Ecto neural progenitor cell (in vitro differentiated cells): ENCODE measurements at places on chromosomes 5 and 9.

- DNase-seq: no peak
These were observed 91.4 kb downstream of the JAKMIP2 start for GRCh38 chr5:147691130-147691529.

DNA sequence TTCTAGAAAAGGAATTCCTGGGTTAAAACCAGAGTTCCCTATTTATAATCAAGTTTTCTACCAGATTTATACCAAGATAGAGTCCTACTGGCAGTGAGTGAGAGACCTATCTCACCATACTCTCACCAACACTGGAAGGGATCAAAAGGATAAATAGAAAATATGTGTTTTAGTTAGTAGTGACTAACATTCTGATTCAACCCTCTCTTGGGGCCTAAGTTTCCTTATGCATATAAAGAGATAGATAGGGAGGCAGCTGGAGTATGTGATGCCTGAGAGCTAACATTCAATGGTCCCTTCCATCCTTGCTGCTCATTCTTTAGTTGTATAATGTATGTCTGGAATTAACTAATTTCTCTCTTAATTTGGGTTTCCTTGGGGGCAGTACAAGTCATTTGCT lies 32.0 kb downstream of the CKMT2 start:
- DNase-seq: no peak

DNA sequence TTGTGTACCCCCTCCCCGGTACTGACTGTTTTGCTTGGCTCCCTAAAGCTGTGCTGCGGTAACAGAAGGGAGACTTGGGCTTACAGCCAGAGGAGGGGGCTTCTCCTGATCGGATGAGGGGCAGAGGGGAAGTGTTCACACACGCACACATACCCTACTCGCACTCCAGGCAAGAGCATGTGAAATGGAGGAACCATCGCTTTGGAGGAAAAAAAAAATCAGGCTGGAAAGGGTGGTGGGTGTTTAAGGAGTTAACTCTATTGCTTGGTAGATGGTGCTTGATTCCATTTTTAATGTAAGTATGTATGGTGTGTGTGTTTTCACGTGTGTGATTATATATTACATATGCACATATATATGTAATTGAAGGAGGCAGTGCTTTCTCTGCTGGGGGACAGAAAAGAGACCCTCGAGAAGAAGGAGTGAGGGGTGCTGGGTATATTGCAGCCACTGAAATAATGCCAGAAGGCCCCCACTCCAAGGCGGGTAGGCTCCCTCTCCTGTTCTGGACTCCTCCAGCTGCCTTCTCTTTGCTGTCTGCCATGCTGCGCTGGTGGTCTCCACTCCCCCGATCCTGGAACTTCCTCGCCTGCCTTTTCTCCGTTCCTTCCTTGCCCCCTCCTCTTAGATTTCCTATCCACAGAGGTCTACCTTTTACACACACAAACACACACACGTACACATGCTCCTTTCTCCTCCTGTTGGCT lies 721 bp downstream of the GRIA1 start:
- no peak for DNase-seq

- DNase-seq: no peak
These were observed 160.5 kb upstream of the TNC start for GRCh38 chr9:115278326-115279035.
